Cardiac atrium fibroblast (primary cell): ENCODE measurements at places on chromosomes 7 and 10. TPM values are rescaled to one million over a fixed set of nuclear protein-coding genes. Genes with fewer than 3 reads are reported as not detected.

GRM3 gene
- not detected in 2 replicates for total RNA-seq

TRAPPC14 gene
- total RNA-seq = 7.3 and 10.5 TPM in 2 replicates

STEAP1B gene
- 1.8 and 5.2 TPM in 2 replicates for total RNA-seq

ASZ1 gene
- total RNA-seq = not detected in 2 replicates

SH2D4B gene
- total RNA-seq = not detected in 2 replicates

SLC26A3 gene
- not detected in 2 replicates for total RNA-seq

NUTM2D gene
- 1.3 and 1.4 TPM in 2 replicates for total RNA-seq

AKR1C3 gene
- 82.9 and 86.2 TPM in 2 replicates for total RNA-seq

NODAL gene
- total RNA-seq = not detected in 2 replicates

BMPER gene
- total RNA-seq = 23.5 and 29.8 TPM in 2 replicates

HMX2 gene
- total RNA-seq = not detected in 2 replicates

KIAA1549 gene
- total RNA-seq = 0.54 and 1.3 TPM in 2 replicates

NUTM2A gene
- total RNA-seq = 0.32 TPM in 1 of 2 replicates, not detected in the other

HPS1 gene
- 35.9 and 58.0 TPM in 2 replicates for total RNA-seq

TMEM270 gene
- not detected in 2 replicates for total RNA-seq

PRXL2A gene
- total RNA-seq = 1.3 and 2.9 TPM in 2 replicates

OR6B1 gene
- not detected in 2 replicates for total RNA-seq
